ENCODE measurements at places on chromosomes 1 and 21.
A peak's percentile ranks its signal among the peaks of the same experiment; 100 is the strongest.

DNA sequence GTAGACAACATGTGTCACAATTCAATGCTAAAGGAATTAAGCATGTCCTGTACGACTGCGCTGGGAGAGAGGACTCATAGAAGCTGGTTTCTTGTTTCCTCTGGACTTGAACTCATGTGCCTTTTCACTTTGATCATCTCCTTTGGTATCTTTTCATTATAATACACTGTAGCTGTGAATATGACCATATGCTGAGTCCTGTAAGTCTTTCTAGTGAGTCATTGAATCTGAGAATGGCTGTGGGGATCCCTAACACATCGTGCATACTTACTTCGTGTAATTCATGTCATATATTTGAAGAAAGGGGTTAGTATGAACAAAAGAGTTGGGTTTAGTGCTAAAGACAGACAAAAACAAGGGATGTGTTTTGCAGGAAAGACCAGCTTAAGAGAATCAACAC is 148.1 kb upstream of the RUNX1 start:
- H3K36me3 ChIP-seq, result no peaks in the 10 kb centered on the region
- H3K27me3 ChIP-seq, result no peaks in the 10 kb centered on the region
- H3K27ac ChIP-seq, result no peak overlapping the region
- no peak overlapping the region for H3K4me3 ChIP-seq

DNA sequence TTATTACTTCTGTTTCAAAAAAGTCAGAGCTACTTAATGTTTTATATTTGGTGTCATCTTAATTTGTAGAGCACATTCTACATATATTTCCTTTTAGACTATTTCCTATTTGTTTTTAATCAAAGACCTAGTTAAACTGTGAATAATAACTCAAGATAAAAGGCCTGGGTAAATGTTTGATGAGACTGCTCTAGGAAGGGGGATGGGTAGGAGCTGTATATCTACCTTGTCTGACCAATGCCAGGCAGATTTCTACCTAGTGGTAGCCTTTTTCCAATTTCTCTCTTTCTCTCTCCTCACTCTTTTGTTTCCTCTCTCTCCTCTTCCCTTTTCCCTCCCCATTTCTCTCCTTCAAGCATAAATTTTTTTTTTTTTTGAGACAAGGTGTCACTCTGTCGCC is 31.9 kb upstream of the IVNS1ABP start:
- H3K36me3 ChIP-seq, result no peaks in the 10 kb centered on the region
- H3K27ac ChIP-seq, result no peak overlapping the region
- peaks cover 7% of the 10 kb centered on the region for H3K4me1 ChIP-seq
- no peak overlapping the region for H3K4me3 ChIP-seq
- DNase-seq, result no peak

DNA sequence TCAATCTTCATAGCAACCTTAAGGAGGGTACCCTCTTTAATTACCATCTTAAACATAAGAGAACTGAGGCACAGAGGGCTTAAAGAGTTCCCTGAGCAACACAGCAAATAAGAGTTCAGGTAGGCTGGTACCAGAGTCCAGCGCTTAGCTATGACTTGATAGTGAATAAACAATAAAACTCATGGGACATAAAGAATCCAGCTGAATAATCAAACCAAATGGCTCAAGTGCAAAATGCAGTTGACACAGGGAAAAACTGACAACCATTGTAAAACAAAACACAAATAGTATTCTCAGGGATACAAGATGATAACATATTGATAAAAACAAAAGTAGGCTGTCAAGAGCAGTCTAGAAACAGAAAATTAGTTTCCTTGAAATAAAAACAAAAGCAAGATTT is 176.9 kb upstream of the HMGB4 start:
- no peaks in the 10 kb centered on the region for H3K36me3 ChIP-seq
- no peak overlapping the region for H3K27ac ChIP-seq
- DNase-seq, result no peak
- H3K4me3 ChIP-seq, result no peak overlapping the region
- no peaks in the 10 kb centered on the region for H3K4me1 ChIP-seq
- no peaks in the 10 kb centered on the region for H3K27me3 ChIP-seq

- H3K4me3 ChIP-seq, result no peak overlapping the region
- H3K27ac ChIP-seq, result no peak overlapping the region
- H3K36me3 ChIP-seq, result no peaks in the 10 kb centered on the region
- no peak for DNase-seq
These were observed 208.7 kb upstream of the CSF3R start for GRCh38 chr1:36691374-36691773.

- H3K36me3 ChIP-seq, result no peaks in the 10 kb centered on the region
- no peak overlapping the region for H3K27ac ChIP-seq
- DNase-seq, result no peak
- H3K4me1 ChIP-seq, result peaks cover 3% of the 10 kb centered on the region
- H3K4me3 ChIP-seq, result no peak overlapping the region
These were observed 3.2 kb upstream of the C1orf162 start for GRCh38 chr1:111470596-111470995.

GRCh38 chr1:157099633-157100009 is at the start of gene ETV3L:
Gene ETV3L (minus strand): TSS chr1:157099808. CDS start chr1:157099523, 285 bp downstream.
- DNase-seq, result no peak
- H3K4me3 ChIP-seq, result no peak within 1 kb of the TSS
- H3K27me3 ChIP-seq, result no peaks in the 10 kb centered on the region
- H3K27ac ChIP-seq, result no peak within 1 kb of the TSS
- H3K4me1 ChIP-seq, result no peaks in the 10 kb centered on the region

DNA sequence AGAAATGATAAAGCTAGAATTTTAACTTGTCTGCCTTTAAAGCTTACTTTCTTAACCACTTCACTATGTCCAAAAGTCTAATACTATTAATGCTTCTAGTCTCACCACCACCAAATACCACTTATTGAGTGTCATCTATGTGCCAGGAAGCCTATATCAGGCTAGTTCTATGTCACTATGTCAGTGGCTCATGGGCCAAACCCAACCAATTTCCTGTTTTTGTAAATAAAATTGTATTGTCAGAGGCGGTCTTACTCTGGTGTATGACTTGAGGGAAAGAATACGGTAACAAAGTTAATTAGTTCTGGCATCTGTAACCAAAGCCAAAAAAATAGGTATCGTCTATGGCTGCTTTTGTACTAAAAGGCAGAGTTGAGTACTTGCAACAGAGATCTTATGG is 14.8 kb downstream of the F5 start:
- no peak overlapping the region for H3K4me3 ChIP-seq
- H3K27me3 ChIP-seq, result no peaks in the 10 kb centered on the region
- no peak overlapping the region for H3K27ac ChIP-seq

GRCh38 chr1:14909920-14910460 is 243.6 kb upstream of the TMEM51 start:
- no peak overlapping the region for H3K27ac ChIP-seq
- H3K36me3 ChIP-seq, result no peaks in the 10 kb centered on the region
- no peaks in the 10 kb centered on the region for H3K27me3 ChIP-seq
- no peak for DNase-seq
- H3K4me3 ChIP-seq, result no peak overlapping the region
- H3K4me1 ChIP-seq, result no peaks in the 10 kb centered on the region

- H3K4me1 ChIP-seq, result peaks cover 23% of the 10 kb centered on the region
- no peaks in the 10 kb centered on the region for H3K27me3 ChIP-seq
- no peaks in the 10 kb centered on the region for H3K36me3 ChIP-seq
- peak overlapping the region; percentile 89 for H3K27ac ChIP-seq
- peak; percentile 86 for DNase-seq
These were observed 35.7 kb upstream of the CNN3 start for GRCh38 chr1:94962409-94963265.

DNA sequence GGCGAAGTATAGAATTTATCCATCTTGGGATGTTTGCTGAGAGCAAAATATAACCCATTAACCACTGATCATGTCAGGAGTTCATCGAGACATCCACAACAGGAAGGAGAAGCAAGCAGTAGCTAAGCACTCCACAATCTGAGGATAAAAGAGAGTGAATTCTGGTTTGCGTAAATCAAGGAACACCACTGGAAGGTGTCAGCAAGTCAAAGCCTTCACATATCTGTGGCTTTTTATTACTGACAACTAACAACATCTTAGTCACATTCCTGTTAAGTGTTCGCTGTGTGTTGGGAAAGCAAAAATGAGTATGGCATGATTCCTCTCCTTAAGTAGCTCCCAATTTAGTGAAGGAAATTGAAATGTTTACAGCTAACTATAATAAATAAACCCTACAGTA is 44.5 kb upstream of the DARS2 start:
- H3K4me3 ChIP-seq, result no peak overlapping the region
- no peak for DNase-seq
- H3K27ac ChIP-seq, result no peak overlapping the region
- H3K27me3 ChIP-seq, result no peaks in the 10 kb centered on the region

GRCh38 chr1:208289716-208290115 is 45.5 kb upstream of the PLXNA2 start:
- H3K4me1 ChIP-seq, result no peaks in the 10 kb centered on the region
- H3K36me3 ChIP-seq, result no peaks in the 10 kb centered on the region
- H3K27me3 ChIP-seq, result no peaks in the 10 kb centered on the region
- H3K4me3 ChIP-seq, result no peak overlapping the region

GRCh38 chr1:60833173-60833572 is 249.2 kb upstream of the NFIA start:
- no peak overlapping the region for H3K27ac ChIP-seq
- no peaks in the 10 kb centered on the region for H3K4me1 ChIP-seq
- no peaks in the 10 kb centered on the region for H3K36me3 ChIP-seq

GRCh38 chr21:44919111-44919912 is 1.4 kb downstream of the ITGB2 start:
- H3K27me3 ChIP-seq, result peaks cover 19% of the 10 kb centered on the region
- DNase-seq, result no peak
- no peak overlapping the region for H3K4me3 ChIP-seq

DNA sequence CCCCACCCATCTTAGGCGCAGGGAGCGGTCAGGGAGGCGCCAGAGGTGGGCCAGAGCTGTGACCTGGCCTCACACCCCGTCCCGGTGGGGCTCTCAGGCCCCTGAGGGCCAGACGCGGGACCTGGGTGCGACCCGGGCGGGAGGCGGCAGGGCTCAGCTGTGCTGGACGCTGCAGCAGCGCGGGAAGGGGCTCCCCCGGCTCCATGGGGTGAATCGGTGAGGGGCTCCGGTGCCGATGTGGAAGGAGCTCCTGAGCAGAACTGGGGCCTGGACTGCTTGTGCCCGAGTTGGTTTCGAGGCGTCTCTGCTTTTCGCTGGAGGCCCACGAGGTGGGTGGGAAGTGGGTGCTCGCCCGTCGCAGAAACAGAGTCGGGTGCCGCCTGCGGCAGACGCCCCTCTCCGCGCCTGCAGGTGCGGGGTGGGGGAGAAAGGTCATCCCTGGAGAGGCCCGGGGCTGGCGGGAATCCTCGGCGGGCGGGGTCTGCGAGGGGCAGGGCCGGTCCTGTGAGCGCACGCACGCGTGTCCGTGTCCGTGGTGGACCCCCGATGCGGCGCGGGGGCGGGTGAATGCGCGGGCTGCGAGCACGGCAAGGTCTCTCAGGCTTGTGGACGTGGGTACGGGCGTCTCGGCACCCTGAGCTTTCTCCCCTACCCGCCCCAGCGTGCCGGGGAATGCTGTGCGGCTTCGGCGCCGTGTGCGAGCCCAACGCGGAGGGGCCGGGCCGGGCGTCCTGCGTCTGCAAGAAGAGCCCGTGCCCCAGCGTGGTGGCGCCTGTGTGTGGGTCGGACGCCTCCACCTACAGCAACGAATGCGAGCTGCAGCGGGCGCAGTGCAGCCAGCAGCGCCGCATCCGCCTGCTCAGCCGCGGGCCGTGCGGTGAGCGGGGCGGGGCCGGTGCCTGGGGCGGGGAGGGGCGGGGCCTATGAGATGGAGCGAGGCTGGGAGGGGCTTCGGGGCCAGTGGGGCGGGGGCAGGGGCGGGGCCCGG is 20.4 kb downstream of the AGRN start:
- H3K27me3 ChIP-seq, result peaks cover 22% of the 10 kb centered on the region
- H3K36me3 ChIP-seq, result no peaks in the 10 kb centered on the region
- H3K27ac ChIP-seq, result no peak overlapping the region
- peak; percentile 67 for DNase-seq
- peaks cover 10% of the 10 kb centered on the region for H3K4me1 ChIP-seq

DNA sequence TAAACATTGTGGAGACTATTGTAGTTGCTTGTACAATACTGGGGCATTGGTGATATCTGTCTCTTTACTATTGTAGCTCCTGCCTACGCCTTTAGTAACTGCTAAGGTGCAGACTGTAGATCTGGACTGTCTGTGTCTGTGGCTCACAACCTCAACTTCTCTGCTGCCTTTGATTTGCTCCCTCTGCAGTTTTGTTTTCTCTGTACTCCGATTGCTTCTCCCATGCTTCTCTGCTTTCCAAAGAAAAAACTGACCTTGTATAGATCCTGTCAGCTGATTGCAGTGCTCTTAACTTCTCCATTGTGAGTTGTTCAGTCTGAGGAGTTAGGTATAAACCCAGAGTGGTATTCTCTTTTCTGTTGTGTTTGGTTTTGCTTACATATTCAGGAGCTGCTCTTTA is 15.3 kb downstream of the MAGI3 start:
- H3K4me3 ChIP-seq, result peak overlapping the region; percentile 18
- H3K27me3 ChIP-seq, result no peaks in the 10 kb centered on the region
- no peaks in the 10 kb centered on the region for H3K36me3 ChIP-seq
- peak; percentile 36 for DNase-seq

DNA sequence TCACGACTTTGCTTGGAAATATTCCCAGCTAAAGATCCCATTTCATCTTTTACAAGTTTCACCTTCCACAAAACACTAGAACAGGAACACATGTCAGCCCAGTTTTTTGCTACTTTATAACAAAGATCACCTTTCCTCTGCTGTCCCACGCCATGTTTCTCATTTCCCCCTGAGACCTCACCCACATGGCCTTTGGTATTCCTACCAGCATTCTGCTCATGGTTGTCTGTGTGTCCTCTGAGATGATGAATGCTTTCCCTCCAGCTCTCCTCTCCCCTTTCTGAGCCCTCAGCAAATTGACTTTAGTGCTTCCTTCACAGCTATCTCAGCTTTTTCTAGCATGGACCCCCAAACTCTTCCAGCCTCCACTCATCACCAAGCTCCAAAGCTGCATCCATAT is 32.3 kb upstream of the ABCG1 start:
- H3K27ac ChIP-seq, result no peak overlapping the region
- H3K4me3 ChIP-seq, result no peak overlapping the region
- H3K27me3 ChIP-seq, result no peaks in the 10 kb centered on the region
- no peaks in the 10 kb centered on the region for H3K36me3 ChIP-seq
- DNase-seq, result no peak

All from adrenal gland (tissue), 19 donors.